ENCODE measurements at places on chromosomes 13 and 19. TPM values are rescaled to one million over a fixed set of nuclear protein-coding genes. Genes with fewer than 3 reads are reported as not detected.

The LRRC25 gene
- total RNA-seq = 15.6 TPM

The FCAR gene
- 2.0 TPM for total RNA-seq

The PLIN4 gene
- 7.4 TPM for total RNA-seq

The FAM216B gene
- total RNA-seq = not detected

The CYP4F2 gene
- not detected for total RNA-seq

The RAB3A gene
- 3.8 TPM for total RNA-seq

The KLK15 gene
- total RNA-seq = not detected

The SPC24 gene
- 1.1 TPM for total RNA-seq

The SLC10A2 gene
- total RNA-seq = not detected

The ZNF610 gene
- 2.2 TPM for total RNA-seq
